ENCODE measurements at places on chromosomes 7 and 10.

- no peak for DNase-seq
These were observed 130.2 kb downstream of the LRRC4 start for GRCh38 chr7:127900732-127901685.

DNA sequence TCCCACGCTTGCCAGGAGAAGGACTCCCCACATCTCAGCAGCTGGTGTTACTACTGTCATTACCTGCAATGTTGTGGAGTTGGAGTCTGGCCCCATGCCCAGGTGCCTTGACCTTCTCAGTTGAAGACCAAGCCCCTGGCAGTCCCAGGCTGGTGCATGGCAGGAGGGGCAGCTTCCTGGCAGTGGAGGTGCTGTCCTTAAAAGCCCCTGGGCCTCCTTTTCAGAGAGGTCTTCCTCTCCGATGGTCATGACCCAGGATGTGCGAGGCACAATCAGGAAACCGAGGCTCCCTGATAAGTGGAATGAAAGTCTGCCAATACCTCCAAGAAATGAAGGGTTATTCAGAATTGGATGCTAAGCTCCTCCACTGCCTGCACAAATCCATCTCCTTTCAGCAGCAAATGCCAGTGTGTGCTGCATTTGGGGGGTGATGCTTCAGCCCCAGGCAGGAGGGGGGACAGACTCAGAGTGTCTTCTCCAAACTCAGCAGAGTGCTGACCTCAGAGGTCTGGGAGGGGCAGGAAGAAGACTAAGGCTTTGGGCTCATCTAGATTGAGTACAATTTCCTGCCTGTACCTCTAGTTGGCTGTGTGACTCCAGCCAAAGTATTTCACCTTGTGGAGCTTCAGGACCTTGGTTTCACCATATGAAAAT is 97.0 kb upstream of the DDC start:
- no peak for DNase-seq

DNA sequence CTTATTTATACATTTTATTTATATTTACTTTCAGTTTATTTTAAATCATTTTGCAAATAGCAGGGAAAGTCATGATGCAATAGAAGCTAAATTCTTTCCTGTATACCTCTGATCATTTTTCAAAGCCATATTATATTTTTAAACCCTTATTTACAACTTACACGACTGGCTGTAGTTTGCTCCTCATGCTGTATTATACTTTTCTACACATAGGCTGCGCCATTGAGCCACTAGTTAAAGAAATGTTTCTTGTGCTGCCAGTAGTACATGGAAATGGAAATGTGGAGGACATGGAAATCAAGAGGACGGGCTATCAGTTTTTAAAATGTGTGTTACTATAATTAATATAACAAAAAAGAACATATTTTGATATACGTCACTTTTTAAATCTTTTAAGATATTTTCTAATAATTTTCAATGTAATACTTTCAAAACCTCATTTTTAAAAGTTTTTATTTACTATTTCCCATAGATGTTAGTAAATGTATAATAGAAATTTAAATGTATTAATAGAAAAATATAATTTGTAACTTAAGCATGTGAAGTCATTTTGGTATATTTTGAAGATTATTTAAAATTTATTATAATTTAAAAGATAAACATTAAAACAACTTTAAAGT is 118.5 kb downstream of the VTI1A start:
- no peak for DNase-seq

DNA sequence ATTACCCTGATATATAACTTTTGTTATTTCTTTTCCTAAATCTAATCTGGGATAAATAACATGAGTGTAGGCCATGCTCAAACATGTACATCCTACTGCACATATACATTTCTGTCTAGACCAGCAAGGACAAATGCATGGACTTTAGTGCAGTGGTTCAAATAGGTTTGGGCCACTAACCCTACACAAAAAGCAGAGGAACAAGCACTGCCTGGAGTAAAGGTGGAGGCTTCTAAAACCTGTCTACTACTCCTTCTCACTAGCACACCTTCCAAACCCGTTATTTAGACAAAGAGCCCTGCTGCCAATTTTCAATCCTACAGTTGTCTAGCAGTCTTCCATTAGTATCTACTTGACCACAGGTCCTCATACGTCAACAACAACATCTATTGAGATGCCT is 34.8 kb downstream of the SGCE start:
- no peak for DNase-seq

- no peak for DNase-seq
These were observed 298.1 kb upstream of the NEBL start for GRCh38 chr10:21195252-21195651.

DNA sequence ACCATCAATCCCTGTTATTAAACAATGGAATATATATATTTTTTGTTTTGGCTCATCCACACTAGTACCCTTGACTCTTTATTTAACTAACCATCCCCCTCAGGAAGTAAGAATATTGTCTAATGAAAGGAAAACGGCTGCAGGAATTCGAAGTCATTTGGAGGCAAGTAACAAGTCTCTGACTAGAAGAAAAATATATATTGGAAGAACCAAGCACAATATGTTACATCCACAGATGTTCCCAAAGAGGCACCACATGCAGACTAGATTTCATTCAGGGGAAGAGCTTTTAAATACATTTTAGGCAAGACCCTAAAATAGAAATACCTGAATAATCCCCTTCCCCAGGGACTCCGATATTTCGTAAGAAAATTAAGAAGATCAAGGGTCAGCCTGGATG is 104.5 kb downstream of the GRM3 start:
- no peak for DNase-seq

DNA sequence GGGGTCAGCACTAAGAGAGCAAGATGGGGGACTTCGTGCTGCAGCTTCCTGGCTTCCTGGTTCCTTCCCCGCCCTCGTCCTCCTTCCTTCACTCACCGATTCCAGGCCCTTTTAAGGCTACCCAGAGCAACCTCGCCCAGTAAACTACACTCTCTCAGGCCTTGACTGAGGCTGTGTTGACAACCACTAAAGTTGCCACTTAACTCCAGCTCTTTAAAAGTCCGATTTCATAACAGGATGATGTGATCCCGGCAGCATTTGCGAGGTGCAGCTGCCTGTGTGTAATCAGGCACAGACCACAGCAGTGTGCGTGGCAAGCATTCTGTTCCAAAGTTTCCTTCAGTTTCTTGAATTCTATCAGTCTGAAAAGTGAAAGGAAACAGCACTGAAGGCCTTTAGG is 110.6 kb downstream of the RAB11FIP2 start:
- DNase-seq = no peak

DNA sequence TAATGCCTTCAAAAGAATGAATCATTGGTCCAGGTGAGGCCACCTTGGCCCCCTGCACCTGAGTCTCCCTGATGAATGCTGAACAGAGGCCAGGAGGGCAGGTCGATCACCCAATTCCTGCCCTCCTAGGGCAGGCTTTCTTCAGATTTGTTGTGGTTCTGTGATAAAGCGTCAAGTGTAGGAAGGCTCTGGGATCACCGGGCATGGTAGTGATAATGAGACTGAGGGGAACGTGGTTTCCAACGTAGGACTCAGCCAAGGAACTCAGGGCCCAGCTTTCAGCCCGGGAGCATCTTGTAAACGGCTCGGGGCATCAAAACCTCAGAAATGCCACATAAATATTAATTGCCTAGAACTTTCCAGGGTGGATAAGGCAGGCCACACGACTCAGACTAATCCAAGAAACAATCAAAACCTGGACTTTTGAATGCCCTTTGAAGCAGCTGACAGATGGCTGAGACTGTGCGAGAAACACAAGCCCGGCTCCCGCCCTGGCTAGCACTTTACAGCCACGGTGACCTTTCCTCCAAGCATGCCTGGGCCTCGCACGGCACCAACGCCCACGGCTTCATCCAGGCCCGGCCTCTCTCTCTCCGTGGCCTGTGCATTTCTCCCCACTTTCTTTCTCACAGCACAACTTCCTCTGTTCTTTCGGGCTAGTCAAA is 239.3 kb upstream of the GRB10 start:
- DNase-seq = no peak

DNA sequence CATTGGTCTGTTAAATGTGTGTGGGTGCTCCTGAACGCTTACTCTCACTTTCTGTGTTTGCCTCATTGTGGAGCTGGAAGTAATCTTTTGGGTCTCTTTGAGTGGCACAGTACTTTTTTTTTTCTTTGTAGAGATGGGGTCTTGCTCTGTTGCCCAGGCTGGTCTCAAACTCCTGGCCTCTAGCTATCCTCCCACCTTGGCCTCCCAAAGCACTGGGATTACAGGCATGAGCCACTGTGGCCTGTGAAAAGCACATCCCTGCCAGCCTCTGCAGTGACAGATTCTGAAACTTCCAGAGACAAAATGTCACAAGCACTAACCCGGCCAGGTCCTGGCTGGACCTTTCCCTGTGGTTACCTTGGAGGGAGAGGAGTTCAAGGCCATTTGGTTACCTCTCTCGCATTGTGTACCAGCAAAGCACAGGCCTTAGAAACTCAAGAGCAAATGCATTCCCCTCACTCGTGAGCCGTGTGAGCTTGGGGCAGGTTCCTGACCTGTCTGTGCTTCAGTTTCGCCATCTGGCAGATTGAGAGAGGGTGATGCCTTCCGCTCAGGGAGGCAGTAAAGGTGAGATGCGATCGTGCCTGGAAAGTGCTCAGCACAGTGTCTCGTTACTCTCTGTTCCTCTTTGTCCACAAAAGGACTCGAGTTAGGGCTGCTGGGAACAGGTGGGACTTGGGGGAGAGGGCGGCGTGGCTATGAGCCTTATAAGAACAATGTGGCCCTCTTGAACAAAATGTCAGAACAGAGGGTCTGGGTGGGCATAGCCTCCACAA is 72.6 kb upstream of the SEPHS1 start:
- DNase-seq = no peak

- no peak for DNase-seq
These were observed 74.1 kb upstream of the KCNMA1 start for GRCh38 chr10:77711683-77712049.

- no peak for DNase-seq
These were observed 72.1 kb downstream of the INHBA start for GRCh38 chr7:41630741-41631140.

GRCh38 chr7:68309806-68310205 is 1288.5 kb upstream of the AUTS2 start:
- DNase-seq = no peak

GRCh38 chr7:105581066-105581811 is at the start of gene EFCAB10:
Gene EFCAB10 (minus strand): TSS chr7:105581493. CDS start chr7:105581463, 30 bp downstream.
- DNase-seq = peak; percentile 59

DNA sequence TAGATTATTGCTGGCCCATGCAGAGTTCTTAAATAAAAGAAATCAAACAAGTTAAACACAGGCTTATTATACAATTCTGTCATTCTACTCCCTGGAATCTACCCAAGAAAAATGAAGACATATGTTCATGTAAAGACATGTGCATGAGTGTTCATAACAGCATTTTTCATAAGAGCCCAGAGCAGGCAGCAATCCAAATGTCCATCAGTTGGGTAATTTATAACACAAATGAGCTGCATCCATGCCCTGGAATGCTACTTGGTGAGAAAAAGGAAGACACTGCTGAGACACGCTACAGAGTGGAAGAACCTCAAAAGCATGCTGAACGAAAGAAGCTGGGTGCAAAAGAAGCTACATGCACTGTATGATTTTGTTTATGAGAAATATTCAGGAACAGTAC is 342.6 kb downstream of the TCERG1L start:
- DNase-seq = no peak

DNA sequence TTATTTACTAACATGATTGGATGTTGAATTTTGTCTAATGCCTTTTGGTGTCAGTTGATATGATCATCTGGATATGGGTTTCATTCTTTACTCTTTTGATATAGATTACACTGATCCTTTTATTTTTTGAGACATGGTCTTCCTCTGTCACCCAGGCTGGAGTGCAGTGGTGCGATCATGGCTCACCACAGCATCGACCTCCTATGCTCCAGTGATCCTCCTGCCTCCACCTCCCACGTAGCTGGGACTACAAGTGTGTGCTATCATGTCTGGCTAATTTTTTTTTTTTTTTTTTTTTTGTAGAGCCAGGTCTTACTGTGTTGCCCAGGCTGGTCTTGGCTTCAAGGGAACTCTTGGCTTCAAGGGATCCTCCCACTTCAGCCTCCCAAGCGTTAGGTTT is 27.1 kb downstream of the BMS1 start:
- no peak for DNase-seq

DNA sequence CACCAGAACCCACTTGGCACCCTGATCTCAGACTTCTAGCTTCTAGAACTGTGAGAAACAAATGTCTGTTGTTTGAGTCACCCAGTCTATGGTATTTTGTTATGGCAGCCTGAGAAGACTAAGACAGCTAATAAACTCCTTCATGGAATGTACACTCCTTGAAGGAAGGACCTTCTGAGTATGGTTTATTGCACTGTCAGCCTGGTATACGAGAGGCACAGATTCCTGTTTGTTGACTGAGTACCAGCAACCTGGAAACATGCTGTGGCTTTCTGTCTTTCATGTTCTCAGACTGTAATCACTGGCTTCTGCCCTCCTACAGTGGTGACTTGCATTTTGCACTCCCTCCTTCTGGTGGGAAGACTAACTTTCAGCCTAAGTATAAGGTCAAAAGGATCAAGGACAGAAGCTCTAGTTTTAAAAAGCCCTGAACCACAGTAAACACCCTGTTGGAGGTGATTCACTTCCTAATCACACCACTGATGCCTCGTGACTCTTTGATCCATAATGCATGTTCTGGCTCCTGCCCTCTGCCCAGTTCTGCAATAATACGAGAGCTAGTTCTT is 319.0 kb upstream of the NPSR1 start:
- no peak for DNase-seq

DNA sequence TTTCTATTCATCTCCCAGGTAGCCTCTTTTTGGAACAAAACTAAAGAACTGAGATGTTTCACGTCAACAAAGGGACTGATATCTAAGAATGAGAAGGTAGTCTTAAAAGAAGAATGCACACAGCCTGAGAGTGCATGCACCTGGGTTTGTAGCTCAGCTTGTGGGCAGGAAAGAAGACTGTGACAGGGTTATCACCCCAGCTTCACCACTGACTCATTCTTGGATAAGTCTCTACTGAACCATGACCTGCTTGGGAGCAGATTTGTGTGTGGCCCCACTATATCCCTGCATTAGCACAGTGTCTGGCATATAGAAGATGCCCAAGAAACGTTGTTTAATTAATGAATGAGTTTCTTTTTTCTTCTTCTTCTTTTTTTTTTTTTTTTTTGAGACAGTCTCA is 187.5 kb downstream of the GPAM start:
- DNase-seq = no peak

GRCh38 chr10:88081457-88082054 is 218.1 kb downstream of the PTEN start:
- DNase-seq = no peak

DNA sequence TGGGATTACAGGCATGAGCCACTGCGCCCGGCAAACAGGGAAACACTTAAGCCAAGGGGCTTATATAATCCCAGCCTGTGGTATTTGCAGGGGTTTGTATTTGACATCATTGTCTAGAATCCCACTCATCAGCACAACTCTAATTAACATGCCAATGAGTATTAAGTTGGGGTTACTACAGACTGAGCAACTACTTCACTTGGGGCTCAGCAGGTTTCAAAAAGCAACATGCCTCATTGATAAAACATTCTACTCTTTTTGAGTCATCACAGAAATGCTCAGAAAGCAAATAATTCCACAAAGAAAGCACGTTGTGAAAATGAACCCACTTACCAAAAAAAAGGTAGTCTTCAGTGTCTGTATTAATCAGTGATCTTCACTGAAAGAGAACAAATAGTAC is 236.9 kb upstream of the CELF2 start:
- no peak for DNase-seq
